ENCODE measurements at places on chromosomes 12 and 14.

DNA sequence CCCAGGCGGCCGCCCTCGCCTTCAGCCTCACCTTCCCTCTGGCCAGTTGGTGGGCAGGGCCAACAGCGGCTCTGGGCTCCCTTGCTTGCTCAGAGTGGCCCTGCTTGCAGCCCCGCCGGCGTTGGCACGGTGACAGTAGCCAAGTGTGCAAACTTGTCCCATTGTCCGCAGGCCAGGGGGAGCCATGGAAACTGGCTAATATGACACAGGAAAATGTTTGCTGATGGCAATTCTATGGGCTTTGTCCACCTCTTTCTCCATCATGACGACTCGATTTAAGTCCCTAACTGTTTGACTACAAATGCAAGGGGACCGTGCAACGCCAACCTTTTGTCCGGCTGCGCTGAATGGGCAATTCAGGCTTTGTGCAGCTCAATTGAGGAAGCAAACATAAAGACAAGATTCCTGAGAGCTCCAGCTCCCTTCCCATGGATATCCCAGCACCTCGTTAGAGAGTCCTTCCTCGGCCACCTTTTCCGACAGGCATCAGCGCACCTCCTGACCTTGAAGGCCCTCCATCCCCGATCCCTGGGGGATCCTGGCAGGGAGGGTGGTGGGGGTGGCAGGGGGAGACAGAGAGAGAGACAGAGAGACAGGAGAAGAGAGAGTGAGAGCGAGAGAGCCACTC, 785 bp upstream of the FAM181A start:
- DNase-seq = no peak

DNA sequence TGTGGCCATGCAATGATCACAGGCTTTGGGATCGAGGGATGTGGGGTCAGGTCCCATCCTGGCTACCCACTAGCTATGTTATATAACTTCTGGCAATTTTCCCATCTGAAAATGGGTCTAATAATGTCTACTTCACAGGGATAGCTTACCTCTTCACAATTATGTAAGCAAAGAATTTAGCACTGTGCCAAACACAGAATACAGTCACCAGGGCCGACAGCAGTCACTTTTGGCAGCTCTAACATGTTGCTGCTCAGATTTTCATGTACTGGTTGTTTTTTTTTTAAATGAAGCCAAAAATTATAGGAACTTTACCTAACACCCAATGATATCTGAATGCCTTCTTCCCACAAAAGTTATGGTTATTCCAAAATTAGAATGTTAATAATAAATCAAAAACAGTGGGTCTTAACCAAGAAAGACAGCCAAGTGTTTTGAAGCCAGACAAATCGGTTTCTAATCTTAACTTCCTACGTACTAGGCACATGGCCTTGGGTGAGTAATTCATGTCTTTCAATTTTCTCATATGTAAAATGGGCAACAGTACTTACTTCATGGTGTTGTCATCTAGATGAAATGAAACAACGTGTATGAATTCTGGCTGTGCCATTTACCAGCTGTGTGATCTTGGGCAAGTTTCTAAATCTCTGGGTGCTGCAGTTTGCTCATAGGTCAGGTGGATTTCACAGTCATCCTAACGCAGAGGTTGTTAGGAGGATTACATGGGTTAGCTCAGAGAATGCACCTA, 13.0 kb upstream of the PCED1B start:
- DNase-seq = no peak

DNA sequence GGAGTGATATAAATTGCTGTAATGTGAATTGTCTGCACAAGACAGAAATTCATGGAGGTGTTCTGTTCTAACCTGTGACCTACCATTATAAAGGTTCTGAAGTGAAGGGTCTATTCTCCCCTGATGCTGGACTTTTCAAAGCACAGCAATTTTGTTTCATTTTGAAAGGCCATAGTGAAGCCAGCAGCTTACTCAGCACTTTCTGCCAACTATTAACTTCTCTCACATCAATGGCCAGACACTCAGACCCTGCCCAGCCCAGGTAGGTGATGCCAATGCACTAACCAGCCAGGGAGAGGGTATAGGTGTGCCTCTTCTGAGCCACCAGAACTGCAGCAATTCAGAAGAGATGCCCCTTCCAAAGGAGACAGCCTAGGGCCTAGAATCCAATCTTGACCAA, 43.9 kb downstream of the SLC15A4 start:
- no peak for DNase-seq

DNA sequence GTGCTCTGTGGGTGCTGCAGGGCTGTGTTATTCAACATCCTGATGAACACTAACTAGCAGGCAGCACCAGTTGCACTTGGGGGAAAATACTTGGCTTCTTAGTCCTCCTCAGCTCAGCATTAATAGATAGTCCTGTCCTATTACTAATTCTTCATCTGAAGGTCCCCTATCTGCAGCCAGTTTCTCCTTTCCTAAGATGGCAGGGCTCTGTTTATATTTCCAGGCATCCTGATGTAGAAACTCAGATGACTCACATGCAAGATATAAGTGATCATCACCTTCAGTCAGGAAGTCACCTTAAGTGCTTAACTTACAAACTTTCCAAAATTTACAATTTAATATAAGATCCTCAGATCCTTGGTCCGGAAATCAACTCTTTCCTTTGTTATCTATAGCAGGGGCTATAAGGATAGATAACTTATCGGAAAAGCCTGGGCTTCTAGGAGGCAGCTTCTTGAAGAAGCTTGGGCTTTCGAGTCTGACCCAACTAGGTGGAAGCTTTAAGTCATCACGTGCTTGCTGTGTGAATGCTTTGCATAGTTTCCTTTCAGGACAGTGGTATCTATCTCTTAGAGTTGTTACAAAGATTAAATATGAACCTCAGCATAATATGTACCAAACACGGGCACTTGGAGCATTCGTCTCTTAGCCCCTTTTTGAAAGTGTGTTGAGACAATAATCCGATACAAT, 181.0 kb upstream of the GRIP1 start:
- no peak for DNase-seq

- DNase-seq = peak; percentile 89
Observed at GRCh38 chr14:24634158-24634557, at the start of gene GZMB. TSS of gene GZMB (minus strand) at chr14:24634190. CDS start at chr14:24634160, 30 bp downstream.

- peak; percentile 0 for DNase-seq
Observed at GRCh38 chr12:71746974-71747611, 7.6 kb upstream of the RAB21 start.

DNA sequence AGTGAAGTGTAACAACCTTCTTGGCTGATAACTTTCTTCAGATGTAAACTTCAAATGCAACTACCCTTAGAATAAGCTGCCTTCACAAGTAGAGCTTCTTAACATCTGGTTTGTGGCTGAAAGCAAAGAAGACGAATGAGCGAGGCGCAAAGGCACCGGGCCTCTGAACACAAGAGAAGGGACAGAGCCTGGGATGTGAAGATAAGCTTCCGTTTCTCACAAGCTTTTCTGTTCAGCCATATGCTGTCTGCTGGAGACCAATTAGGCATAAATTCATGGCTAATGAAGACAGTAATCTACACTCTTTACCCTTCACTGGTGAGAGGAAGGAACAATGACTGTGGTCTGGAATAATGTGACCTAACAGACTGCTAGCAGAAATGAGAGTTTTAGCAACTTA, 195.2 kb downstream of the ATXN7L3B start:
- DNase-seq = no peak

DNA sequence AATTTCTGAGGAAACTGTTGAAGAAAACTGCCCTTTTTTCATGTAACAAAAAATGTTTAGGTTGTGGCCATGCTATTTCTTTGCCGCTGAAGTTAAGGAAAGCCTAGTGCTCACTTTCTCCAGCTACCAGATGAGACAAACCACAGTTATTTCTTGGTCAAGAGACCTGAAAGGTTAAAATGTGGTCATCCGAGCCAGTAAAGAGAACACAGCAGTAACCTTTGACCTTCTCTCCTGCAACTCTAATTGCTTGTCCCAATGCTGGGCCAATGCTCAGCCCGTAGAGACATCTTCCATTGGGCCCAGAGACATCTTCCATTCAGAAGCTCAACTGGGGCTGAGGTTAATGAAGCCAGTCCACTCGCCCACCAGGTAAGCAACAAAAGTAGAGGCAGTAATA, 109.8 kb upstream of the CPSF6 start:
- no peak for DNase-seq

DNA sequence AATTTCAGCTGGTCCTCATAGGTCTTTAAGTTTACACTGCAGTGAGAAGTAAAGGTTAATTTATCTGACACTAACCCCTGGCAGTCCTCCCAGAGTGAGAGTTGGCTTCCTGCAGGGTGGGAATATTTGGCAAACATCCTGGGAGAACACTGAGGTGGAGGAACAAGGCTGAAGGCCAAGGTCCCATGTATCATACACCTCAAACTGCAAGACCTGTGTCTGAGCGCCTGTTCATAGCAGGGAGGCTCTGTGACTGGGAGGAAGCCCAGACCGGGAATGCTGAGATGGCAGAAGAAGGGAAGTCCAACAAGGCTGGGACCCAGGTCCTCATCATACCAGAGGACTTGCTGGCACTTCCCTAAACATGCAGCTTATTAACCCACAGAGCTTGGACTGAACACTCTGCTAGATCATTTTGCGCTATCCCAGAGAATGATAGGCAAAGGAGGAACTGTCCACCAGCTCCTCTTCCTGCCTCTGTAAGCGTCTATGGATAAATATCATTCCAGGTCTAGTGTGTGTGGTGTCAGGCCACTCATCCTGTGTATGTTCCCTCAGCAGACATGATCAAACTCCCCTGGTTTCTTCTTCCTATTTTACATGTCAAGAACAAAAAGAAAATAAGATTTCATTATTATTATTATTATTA, 199.6 kb upstream of the CNOT2 start:
- no peak for DNase-seq

- DNase-seq = no peak
Observed at GRCh38 chr14:102407258-102407657, 44.5 kb downstream of the TECPR2 start.

GRCh38 chr14:63513756-63514155, 29.4 kb downstream of the PPP2R5E start:
- DNase-seq = no peak

DNA sequence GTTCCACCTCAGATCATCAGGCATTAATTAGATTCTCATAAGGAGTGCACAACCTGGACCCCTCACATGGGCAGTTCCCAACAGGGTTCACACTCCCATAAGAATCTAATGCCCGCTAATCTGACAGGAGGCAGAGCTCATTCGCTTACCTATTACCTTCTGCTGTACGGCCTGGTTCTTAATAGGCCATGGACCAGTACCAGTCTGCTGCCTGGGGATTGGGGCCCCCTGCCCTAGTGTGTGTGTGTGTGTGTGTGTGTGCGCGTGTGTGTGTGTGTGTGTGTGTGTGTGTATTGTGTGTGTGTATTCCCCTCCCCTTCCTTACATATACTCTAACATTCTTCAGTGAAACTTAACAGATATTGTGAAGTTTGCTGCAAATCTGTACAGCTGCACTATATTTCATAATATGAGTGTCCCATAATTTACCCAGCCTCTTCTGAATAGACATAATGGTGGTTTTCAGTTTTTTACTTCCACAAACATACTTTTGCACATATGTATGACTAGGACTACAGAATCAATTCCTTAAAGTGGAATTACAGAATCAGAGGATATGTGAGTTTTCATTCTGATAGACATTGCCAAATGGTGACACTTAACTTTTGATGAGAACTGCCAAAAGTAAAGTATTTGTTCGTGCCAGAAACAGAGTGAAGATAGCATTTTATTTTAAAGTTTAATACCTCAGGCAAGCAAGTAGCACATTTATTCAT, 205.2 kb upstream of the EEA1 start:
- DNase-seq = no peak

DNA sequence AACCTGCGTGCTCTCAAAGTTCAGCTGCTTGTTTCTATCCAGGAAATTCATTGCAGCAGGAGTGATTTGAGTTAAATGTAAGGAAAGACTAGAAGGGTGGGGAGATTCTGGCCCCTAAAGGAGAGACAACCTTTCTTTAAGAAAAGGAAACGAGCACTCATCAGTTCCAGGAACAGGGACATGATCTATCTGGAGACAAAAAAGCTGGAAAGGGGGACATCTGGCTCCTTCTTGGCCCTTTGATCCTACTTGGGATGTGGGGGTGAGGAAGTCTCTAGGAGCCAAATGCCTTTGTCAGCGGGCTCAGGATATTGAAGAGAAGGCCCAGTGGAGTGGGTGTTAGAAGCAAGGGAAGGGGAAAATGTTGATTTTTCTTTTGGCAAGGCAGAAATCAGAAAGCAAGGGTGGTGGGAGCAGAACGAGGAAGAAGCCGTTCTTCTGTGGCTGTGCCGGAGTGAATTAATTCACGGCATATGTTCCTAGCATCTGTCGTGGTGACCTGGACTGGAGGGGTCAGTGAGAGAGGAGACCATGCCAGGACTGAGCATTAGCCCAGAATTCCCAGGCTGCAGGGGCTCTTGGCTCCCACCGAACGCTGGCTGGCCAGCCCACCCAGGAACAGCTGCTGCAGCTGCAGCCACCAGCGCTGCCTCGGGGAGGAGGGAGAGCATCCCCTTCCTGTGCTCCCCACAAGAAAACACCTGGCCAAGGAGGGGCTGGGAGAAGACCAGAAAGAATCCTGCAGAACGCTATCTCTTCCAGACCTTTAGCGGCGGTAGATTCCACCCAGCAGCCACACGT, 62.8 kb upstream of the GPATCH2L start:
- DNase-seq = no peak

DNA sequence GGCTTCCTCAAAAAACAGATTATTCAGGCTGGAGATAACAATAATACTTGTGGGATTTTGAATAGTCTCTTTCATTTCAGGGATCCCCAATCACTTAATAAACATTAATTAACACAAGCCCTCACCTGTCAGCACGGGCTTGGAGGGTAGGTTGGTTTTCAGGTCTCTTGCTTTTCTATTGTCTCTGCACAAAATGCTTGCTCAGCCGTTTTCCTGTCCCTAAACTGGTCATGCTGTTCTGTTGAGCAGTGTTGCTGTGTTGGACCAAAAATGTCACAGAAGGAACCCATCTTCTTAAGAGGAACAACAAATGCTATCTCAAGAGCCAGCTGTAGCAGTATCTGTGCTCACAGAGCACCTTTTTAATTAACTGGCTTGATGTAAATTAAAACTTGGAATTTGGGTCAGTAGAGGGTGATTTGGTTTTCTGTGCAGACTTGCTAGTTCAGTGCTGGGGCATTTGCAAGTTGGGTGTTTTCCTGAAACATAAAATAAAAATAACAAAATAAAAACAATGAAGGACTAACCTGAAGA, 231.8 kb upstream of the CRY1 start:
- no peak for DNase-seq

GRCh38 chr12:86659985-86660384, 403.8 kb upstream of the MGAT4C start:
- no peak for DNase-seq

GRCh38 chr14:53384073-53384472, 230.9 kb upstream of the DDHD1 start:
- no peak for DNase-seq

DNA sequence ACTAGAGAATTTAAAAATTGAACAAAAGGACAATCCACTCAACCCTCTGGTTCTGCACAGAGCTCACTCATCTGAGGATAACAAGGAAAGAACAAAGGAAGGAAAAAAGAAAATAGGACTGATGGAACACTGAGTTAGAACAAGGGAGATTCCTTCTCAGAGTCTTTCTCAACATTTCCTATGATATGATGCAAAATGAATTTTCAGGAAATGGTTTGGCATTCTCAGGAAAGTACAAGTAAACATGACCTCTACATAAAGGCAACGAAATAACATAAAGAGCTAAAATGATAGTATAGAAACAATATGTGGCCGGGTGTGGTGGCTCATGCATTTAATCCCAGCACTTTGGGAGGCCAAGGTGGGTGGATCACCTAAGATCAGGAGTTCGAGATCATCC, 135.8 kb downstream of the ITPR2 start:
- no peak for DNase-seq

- DNase-seq = no peak
Observed at GRCh38 chr14:58149196-58149595, 2.8 kb downstream of the ARMH4 start.

GRCh38 chr12:117279606-117280005, 81.8 kb downstream of the NOS1 start:
- no peak for DNase-seq

All from NK-92 treated with Interleukin-12 subunit alpha and Interleukin-12 subunit beta, amount 100 ng/mL, for 24 hours (cell line).